ENCODE measurements at places on chromosomes 1 and 21.

- H3K27ac ChIP-seq: peak overlapping the region; percentile 9
- DNase-seq: no peak
- H3K36me3 ChIP-seq: no peaks in the 10 kb centered on the region
- H3K27me3 ChIP-seq: peaks cover 10% of the 10 kb centered on the region
- H3K4me1 ChIP-seq: peaks cover 10% of the 10 kb centered on the region
Measured at GRCh38 chr1:50970931-50971582, 1.0 kb downstream of the CDKN2C start.

DNA sequence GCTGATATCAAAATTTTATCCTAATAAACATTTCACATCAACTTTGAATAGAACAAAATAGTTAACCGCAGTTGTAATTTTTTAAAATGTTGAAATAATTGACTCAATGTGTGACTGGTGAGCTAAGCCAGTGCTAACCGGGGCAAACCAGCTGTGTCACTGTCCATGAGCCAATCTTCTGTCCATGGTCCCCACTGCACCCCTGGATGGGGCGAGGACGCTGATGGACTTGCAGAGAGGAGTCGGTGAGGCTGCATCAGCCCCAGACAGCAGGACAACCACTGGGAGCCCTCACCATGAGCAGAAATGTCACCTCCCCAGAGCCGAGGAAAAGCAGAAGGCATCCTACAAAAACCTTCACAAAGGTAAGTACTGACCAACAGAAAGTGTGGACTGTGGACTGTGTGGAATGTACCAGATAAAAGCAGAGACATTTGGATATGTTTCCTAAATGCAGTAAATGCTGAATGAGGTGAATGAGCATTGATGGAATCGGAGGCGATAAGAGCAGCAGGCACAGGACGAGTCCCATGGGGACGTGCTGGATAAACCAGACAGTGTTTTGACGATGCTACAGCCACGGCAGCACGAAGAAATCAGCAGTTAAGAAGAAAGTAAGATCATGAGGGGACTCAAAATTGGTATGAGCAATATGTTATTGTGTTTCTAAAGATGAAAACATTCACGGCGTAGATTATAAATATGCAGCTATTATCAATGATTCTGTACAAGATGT lies 115.0 kb upstream of the BACE2 start:
- H3K27ac ChIP-seq: no peak overlapping the region
- no peaks in the 10 kb centered on the region for H3K36me3 ChIP-seq
- no peak for DNase-seq
- H3K4me1 ChIP-seq: peaks cover 4% of the 10 kb centered on the region
- H3K27me3 ChIP-seq: peaks cover 3% of the 10 kb centered on the region

- H3K27ac ChIP-seq: no peak overlapping the region
- DNase-seq: no peak
- peaks cover 32% of the 10 kb centered on the region for H3K36me3 ChIP-seq
- H3K27me3 ChIP-seq: no peaks in the 10 kb centered on the region
Measured at GRCh38 chr1:205598841-205599668, 32.8 kb downstream of the ELK4 start.

DNA sequence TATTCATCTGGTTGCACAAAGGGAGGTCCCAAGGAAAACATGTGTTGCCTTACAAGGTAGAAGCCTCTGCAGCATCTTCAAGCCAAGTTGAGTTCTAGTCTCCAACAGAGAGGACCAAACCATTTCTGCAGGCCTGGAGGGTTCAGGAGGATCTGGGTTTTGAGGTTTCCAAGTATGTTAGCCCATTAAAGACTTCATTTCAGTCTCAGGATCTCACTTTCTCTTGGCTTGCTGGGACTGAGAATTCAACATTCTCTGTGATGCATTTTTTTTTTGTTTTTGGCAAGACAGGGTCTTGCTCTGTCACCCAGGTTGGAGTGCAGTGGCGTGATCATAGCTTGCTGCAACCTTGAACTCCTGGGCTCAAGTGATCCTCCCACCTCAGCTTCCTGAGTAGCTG lies 8.8 kb upstream of the MYOCOS start:
- no peaks in the 10 kb centered on the region for H3K27me3 ChIP-seq
- H3K4me1 ChIP-seq: no peaks in the 10 kb centered on the region
- DNase-seq: no peak

GRCh38 chr1:202854787-202855186 lies 34.2 kb downstream of the RABIF start:
- H3K27me3 ChIP-seq: no peaks in the 10 kb centered on the region
- no peak overlapping the region for H3K27ac ChIP-seq
- H3K36me3 ChIP-seq: peaks cover 13% of the 10 kb centered on the region
- DNase-seq: no peak

DNA sequence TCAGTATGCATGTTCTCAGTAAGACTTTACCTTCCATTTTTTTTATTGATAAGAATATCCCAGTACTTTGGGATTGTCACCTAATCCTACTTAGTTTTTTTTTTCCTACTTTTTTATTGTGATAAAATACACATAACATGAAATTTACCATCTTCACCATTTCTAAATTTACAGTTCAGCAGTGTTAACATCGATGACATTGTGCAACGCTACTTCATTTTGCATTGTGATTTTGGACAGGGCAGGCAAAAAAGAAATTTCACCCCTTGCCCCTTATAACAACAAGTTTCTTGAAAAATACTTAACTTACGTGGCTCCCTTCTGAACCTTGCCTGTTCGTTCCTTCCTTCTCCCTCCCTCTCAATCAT lies 92.4 kb downstream of the ATP1A1 start:
- no peak overlapping the region for H3K4me3 ChIP-seq
- no peak overlapping the region for H3K27ac ChIP-seq
- H3K36me3 ChIP-seq: no peaks in the 10 kb centered on the region
- H3K4me1 ChIP-seq: no peaks in the 10 kb centered on the region
- peaks cover 5% of the 10 kb centered on the region for H3K27me3 ChIP-seq
- DNase-seq: no peak

DNA sequence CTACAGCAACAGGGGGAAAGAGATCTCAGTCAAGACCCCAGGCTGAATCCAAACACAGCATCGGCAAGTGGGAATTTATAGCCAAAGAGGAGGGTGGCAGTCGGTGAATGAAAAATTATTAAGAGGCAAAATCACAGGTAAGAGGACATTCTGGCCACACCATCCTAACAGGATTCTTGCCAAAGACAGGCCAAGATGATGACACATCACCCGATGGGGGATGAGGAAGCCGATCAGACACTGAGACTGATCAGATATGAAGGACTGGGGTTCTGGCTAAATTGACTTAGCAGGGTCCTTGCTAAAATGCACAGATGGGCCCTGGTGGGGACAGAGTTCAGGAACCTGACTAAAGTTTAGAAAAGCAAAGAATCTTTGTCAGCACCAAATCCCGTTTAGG lies 402.2 kb downstream of the SMYD3 start:
- no peak overlapping the region for H3K27ac ChIP-seq
- no peak for DNase-seq
- no peaks in the 10 kb centered on the region for H3K27me3 ChIP-seq
- H3K36me3 ChIP-seq: no peaks in the 10 kb centered on the region
- peaks cover 45% of the 10 kb centered on the region for H3K4me1 ChIP-seq
- H3K4me3 ChIP-seq: no peak overlapping the region

Measured in common myeloid progenitor, CD34-positive (primary cell).